RWPE1 (cell line): ENCODE measurements at places on chromosomes 3 and 15.

DNA sequence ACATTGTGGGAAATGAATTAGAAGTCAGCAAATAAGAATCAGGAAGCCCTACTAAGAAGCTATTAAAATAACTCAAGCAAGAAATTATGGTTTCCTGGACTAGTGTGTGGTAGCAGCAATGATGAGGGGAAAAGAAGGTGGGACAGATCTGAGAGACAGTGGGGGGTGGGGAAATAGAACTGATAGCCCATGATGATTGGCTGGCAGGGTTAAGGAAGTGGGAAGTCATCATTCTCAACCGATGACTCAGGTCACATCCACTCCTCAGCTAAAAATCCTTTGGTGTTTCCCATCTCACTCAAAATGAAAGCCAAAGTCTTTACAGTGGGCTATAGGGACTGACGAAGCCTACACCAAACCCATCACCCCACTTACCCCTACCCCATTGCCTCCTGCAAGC is 153.9 kb upstream of the ARHGEF26 start:
- no peak for DNase-seq

DNA sequence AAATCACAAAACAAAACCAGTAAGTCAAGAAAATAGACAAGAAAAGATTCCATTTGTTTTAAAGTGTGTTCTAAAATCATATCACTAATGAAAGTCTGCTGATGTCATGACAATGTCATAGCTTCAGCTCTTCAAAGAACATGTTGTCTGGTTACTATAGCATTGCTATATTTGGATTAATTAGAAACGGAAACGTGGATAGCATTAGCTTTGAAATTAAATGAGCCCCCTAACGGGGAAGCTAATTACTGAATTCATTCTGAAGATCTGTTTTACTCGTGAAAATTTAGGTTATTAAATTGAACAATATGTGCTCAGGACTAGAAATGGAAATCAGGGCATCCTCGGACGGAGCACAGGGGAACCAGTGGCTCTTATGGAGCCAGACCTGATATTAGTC is 316.7 kb upstream of the AGTR1 start:
- DNase-seq: no peak

GRCh38 chr3:52227766-52228165 is 2.3 kb upstream of the TLR9 start:
- no peak for DNase-seq

DNA sequence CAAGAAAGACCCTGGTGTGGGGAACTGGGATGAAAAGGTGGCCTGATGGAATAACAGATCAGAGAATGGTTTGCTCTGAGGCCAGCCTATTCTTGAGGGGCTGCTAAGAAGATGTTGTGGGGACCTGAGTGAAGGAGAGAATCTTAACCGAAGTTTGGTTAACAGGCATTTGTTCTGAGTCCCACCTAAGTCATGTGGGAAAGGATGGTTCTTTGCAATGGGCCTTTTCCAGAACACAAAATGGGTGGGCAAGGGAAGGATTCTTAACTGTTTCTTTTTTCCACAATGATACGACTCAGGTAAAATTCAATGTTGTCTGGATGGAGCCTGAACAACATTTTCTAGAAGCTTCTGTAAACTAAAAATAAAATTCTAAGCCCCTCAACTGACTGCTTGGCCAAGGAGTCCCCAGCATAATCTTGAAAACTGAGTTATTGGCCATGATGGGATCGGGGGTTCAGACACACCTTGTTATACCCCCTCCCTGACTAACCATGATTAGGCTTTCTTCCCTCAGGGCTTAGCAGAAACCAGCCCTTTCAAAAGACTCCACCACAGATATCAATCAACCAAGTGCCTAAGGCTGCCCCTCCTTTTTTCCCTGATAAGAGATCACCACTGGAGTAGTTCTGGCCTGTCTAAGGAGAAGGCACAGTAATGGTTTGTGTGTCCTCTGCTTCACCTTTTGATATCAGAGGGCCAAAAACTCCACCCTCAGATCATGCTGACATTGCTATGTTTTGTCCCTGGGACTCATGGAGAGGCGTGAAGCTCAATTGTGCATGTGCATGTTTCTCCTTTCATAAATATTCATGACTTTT is 30.1 kb downstream of the SCN11A start:
- DNase-seq: no peak

GRCh38 chr3:74722211-74722610 is 107.8 kb upstream of the CNTN3 start:
- DNase-seq: no peak

DNA sequence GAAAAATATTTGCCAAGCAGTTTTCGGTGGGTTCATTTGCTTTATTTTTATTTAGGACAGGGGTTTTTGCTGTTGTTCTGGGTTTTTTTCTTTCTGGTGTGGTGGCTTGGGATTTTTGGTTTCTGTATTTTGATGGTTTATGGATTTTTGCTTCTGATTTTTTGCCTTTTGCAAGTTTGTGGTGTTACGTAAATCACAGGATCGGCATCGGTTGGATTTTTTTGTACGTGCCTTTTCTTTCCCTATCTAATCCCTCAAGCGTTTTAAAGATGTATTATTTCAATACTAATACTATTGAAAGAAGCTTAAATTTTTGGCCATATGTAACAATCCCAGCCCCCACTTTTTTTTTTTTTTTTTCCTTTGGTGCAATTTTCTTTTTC is 782 bp upstream of the BCL6 start:
- DNase-seq: no peak

DNA sequence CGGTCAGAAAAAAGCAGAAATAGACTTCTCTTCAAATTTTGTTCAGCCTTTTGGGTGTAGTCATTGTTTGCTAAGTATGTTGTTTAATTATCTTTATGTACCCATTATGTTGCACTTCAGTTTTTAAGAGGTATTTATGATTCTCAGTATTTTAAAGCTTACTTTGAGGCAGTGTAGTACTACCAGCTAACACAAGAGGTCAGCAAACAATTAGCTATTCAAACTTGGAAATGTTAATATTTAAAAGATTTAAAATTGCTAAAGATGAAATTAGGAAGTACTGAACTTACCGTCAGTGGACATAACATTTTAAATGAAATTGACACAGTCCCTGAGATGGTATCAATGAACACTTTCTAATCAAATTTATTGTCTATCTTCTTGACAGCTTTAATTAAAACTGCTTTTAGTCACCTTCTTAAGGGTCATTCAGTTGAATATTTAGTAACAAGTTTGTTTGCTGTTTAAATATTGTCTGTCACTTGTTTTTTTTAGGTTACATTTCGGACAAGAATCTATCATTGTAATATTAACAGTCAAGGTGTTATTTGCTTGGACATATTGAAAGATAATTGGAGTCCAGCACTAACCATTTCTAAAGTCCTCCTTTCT is 28.1 kb downstream of the NKIRAS1 start:
- DNase-seq: peak; percentile 8

- DNase-seq: no peak
These were observed 1.3 kb downstream of the STT3B start for GRCh38 chr3:31534065-31534425.

DNA sequence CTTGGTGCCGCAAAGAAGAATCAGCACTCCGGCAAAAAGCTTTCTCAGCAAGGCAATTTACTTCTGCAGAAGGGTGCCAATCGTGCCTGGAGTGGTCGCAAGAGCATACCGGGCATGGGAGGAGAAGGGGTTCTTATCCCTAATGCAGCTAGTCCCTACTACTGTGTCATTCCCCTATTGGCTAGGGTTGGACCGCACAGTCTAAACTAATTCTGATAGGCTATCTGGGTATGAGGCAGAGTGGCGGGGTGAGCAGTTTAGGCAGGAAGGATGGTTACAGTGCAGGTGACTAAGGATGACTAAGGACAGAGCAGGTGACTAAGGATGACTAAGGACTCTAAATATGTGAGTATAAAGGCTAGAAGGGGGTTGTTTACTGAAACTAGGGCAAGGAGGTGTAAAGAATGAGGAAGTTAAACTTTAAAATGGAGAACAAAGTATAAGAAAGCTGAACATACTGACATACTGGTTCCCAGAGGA is 52.9 kb downstream of the PGBD4 start:
- peak; percentile 34 for DNase-seq

GRCh38 chr3:142888099-142888480 is 793 bp downstream of the PCOLCE2 start:
- DNase-seq: peak; percentile 44

- DNase-seq: no peak
These were observed 12.0 kb downstream of the DNASE1L3 start for GRCh38 chr3:58198804-58199203.

DNA sequence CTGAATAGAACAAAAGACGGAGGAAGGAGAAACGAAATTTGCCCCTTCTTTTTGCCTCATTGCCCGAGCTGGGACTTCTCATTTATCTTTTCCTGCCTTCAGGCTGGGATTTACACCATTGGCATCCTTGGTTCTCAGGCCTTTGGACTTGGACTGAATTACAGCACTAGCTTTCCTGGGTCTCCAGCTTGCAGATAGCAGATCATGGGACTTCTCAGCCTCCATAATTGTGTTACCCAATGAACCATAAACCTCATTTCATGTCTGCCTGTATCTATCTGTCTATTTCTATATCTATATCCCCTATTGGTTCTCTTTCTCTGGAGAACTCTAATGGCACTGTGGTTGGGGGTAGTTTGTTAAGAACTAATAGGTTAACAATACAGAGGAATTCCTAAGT is 31.5 kb upstream of the CTXND1 start:
- no peak for DNase-seq

GRCh38 chr3:166478356-166478755 is 641.1 kb upstream of the BCHE start:
- no peak for DNase-seq

GRCh38 chr3:166785876-166786275 is 594.2 kb downstream of the ZBBX start:
- DNase-seq: no peak

- no peak for DNase-seq
These were observed 35.4 kb upstream of the RAB6B start for GRCh38 chr3:133931084-133931483.

GRCh38 chr15:88623061-88623460 is 1.9 kb downstream of the AEN start:
- peak; percentile 98 for DNase-seq

DNA sequence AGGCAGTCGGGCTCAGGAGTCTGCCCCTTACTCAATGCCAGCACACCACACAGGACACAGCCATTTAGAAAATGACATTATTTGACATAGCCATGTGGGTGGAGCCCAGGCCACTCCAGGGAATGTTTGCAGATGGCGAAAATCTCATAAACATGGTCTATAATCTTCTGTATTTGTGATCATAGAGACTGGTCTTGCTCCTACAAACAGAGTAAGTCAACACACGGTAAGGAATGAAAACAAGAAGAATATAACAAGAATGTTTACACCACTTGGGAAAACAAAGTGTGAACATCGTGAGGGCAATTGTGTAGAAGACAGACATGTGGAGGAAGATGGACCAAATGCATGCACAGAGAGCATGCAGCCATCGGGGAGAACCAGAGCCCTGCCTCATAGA is 68.2 kb downstream of the SEMA5B start:
- no peak for DNase-seq

DNA sequence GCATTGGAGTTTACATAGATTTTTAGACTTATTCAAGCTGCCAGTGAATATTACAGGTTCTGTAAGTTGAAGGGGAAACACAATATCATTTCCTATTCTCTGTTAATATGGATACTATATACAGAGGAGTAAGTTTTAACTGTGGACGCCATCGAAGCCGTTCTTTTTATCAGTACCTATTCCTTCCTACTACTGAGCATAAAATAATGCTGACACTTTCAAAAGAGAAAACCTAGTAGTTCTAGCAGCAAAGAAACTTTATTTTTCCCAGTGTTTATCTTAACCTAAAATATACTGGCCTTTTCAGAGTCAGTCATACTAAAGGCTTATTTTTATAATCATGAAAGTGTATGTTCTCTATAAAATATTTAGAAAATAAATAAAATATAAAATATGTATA is 14.2 kb downstream of the LRRC31 start:
- no peak for DNase-seq

DNA sequence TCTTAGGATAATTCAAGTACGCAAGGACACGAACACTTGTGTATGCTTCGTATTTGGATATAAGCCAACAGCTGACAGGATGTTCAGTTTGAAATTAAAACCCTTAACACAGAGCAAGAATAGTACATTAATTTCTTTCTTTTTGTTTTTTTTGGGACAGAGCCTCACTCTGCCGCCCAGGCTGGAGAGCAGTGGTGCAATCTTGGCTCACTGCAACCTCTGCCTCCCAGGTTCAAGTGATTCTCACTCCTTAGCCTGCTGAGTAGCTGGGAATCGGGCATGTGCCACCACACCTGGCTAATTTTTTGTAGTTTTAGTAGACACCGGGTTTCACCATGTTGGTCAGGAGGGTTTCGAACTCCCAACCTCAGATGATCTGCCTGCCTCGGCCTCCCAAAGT is 32.4 kb downstream of the TOMM70 start:
- no peak for DNase-seq

GRCh38 chr3:98778383-98778782 is 15.2 kb downstream of the ST3GAL6 start:
- no peak for DNase-seq

GRCh38 chr15:41876689-41877088 is 17.2 kb downstream of the SPTBN5 start:
- DNase-seq: no peak

GRCh38 chr3:12559520-12559919 is 2.6 kb downstream of the MKRN2 start:
- DNase-seq: no peak

- no peak for DNase-seq
These were observed 344.2 kb upstream of the MCTP2 start for GRCh38 chr15:93887151-93887550.

GRCh38 chr3:177681156-177681555 is 483.9 kb upstream of the TBL1XR1 start:
- no peak for DNase-seq

DNA sequence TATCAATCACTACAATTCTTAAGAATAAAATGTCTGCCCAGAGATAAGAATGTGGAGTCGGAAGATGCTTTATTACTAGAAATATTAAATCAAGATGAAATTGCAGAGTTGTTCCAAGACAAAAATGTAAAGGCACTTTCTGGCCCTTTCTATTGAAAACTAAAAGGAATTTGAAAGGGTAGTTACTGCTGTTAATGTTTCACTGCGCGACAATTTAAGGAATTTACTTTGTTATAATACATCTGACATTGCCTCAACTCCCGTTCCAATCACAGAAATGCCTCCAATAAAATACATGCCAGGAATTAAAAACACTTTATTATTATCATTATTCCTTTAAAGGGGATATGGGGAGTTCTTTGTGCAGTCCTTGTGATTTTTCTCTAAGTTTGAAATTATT is 26.4 kb downstream of the RSL24D1 start:
- no peak for DNase-seq

- peak; percentile 66 for DNase-seq
These were observed 25.3 kb downstream of the ADGRG7 start for GRCh38 chr3:100634493-100635272.
